ENCODE measurements at places on chromosomes 7 and 10. TPM values are rescaled to one million over a fixed set of nuclear protein-coding genes. Genes with fewer than 3 reads are reported as not detected.

DNA sequence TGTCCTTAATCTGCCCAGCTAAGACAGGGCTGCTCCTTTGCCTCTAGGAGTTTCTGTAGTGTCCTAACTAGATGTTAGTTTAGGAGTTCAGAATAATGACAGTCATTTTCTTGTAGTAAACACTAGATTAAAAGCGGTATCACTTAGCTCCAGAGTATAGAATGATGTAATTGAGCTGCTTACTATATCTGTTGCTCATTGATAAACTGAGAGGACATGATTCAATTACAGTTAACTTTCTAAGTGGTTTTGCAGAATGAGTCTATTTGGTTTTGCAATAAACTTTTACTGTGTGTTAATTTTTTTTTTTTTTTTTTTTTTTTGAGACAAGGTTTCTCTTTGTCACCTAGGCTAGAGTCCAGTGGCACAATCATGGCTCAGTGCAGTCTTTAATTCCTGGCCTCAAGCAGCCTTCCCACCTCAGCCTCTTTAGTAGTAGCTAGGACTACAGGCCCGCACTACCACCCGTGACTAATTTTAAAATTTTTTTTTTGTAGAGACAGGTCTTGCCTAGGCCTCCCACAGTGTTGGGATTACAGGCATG lies 1.8 kb downstream of the STMP1 start:
- DNase-seq, result no peak
- H3K36me3 ChIP-seq, result no peaks in the 10 kb centered on the region
- no peaks in the 10 kb centered on the region for H3K27me3 ChIP-seq
- no peak overlapping the region for H3K4me3 ChIP-seq

- no peak for DNase-seq
- no peak overlapping the region for H3K4me3 ChIP-seq
- H3K4me1 ChIP-seq, result no peaks in the 10 kb centered on the region
- H3K36me3 ChIP-seq, result no peaks in the 10 kb centered on the region
These were observed 767.7 kb downstream of the TYW1 start for GRCh38 chr7:67764289-67764688.

DNA sequence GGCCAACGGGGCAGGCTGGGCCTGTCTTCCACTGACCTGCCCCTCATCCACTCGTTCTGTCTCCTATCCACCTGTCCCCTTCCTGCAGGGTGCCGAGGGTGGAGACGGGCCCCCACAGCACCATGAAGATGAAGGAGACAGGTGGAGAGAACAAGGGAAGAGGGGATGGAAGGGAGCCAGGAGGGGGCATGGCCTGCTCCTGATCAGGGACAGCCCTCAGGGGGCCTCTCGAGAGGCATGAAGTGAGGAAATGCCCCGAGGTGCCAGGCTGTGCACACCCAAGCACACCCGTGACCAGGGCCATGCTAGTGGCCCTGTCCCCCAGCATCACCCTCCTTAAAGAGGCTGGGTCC lies 111.2 kb downstream of the ZMIZ1 start:
- DNase-seq, result no peak
- no peak overlapping the region for H3K4me3 ChIP-seq
- H3K27ac ChIP-seq, result no peak overlapping the region
- H3K4me1 ChIP-seq, result peaks cover 9% of the 10 kb centered on the region
- no peaks in the 10 kb centered on the region for H3K27me3 ChIP-seq

DNA sequence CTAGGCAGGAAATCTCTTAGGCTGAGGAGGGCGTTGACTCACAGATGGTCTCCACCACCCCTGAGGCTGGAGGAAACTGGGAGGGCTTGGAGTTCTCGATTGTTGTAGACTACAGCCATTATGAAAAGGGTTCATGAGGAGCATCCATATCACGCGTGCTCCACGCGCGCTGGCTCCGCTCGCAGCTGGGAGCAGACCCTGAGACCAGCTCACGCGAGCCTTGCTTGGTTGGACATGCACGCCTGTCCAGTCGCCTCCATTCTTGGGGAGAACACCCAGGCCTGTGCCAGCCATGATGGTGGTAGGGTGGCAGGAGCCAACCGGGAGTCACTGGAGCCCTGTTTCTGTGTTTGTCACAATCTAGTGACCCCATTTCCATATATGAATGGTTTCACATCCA lies 139.1 kb downstream of the TCERG1L start:
- H3K27me3 ChIP-seq, result no peaks in the 10 kb centered on the region
- H3K4me1 ChIP-seq, result no peaks in the 10 kb centered on the region
- no peaks in the 10 kb centered on the region for H3K36me3 ChIP-seq
- H3K4me3 ChIP-seq, result no peak overlapping the region

- no peaks in the 10 kb centered on the region for H3K36me3 ChIP-seq
- no peak overlapping the region for H3K27ac ChIP-seq
These were observed 171.2 kb downstream of the ARHGAP21 start for GRCh38 chr10:24552346-24553016.

DNA sequence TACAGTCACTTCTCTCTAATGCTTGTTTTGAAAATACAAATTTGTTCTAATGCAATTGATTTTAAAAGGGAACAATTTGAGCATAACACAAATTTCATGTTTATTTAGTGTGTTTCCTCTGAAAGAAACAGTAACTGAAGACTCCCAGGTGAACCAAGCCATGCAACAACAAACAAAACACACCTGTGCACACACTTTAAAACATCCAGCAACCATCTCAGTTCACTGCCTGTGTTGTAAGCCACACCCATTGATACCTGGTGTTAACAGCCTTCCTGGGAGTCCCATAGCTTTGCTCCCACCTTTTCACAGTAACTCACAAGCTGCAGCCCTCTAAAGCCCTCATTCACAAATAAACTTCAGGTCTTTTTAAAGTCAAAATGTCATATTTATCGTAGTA lies 89.3 kb downstream of the DOCK4 start:
- no peaks in the 10 kb centered on the region for H3K27me3 ChIP-seq
- no peaks in the 10 kb centered on the region for H3K4me1 ChIP-seq
- no peak overlapping the region for H3K4me3 ChIP-seq
- no peak overlapping the region for H3K27ac ChIP-seq
- no peak for DNase-seq

Gene ARHGEF5
- total RNA-seq, result 1.8 TPM

- no peaks in the 10 kb centered on the region for H3K4me1 ChIP-seq
- H3K27ac ChIP-seq, result no peak overlapping the region
- H3K27me3 ChIP-seq, result no peaks in the 10 kb centered on the region
- no peak overlapping the region for H3K4me3 ChIP-seq
- H3K36me3 ChIP-seq, result no peaks in the 10 kb centered on the region
These were observed 72.9 kb upstream of the ABCB5 start for GRCh38 chr7:20542594-20542993.

Gene ERV3-1
- 26.3 TPM for total RNA-seq

GRCh38 chr10:26374426-26374825 lies 63.7 kb upstream of the APBB1IP start:
- peaks cover 4% of the 10 kb centered on the region for H3K27me3 ChIP-seq
- H3K4me1 ChIP-seq, result no peaks in the 10 kb centered on the region
- no peak for DNase-seq
- no peak overlapping the region for H3K27ac ChIP-seq
- H3K36me3 ChIP-seq, result no peaks in the 10 kb centered on the region
- H3K4me3 ChIP-seq, result no peak overlapping the region

Gene RBP4
- not detected for total RNA-seq

- no peaks in the 10 kb centered on the region for H3K36me3 ChIP-seq
- no peaks in the 10 kb centered on the region for H3K4me1 ChIP-seq
- no peak for DNase-seq
- no peaks in the 10 kb centered on the region for H3K27me3 ChIP-seq
These were observed 54.3 kb upstream of the WAC start for GRCh38 chr10:28478646-28479045.

Gene SLC13A1
- total RNA-seq, result not detected

Data from natural killer cell (primary cell).